Upper lobe of right lung (tissue), 1 donor: ENCODE measurements at places on chromosomes 2 and 18. TPM values are rescaled to one million over a fixed set of nuclear protein-coding genes. Genes with fewer than 3 reads are reported as not detected.

CAPN14 gene
- total RNA-seq, result 0.26 TPM

USP40 gene
- 47.6 TPM for total RNA-seq

PSTPIP2 gene
- total RNA-seq, result 9.8 TPM

BCL2 gene
- total RNA-seq, result 17.3 TPM

IL37 gene
- not detected for total RNA-seq

GALM gene
- 14.7 TPM for total RNA-seq

KIAA1328 gene
- total RNA-seq, result 11.9 TPM

CNGA3 gene
- 0.17 TPM for total RNA-seq

ADCYAP1 gene
- total RNA-seq, result 1.5 TPM

POTEC gene
- not detected for total RNA-seq

PSD4 gene
- total RNA-seq, result 37.8 TPM
